Right atrium auricular region (tissue), 2 donors: ENCODE measurements at places on chromosomes 16 and 17.

- DNase-seq: peak; percentile 68
These were observed 21.4 kb downstream of the GALNS start for GRCh38 chr16:88835383-88835782.

DNA sequence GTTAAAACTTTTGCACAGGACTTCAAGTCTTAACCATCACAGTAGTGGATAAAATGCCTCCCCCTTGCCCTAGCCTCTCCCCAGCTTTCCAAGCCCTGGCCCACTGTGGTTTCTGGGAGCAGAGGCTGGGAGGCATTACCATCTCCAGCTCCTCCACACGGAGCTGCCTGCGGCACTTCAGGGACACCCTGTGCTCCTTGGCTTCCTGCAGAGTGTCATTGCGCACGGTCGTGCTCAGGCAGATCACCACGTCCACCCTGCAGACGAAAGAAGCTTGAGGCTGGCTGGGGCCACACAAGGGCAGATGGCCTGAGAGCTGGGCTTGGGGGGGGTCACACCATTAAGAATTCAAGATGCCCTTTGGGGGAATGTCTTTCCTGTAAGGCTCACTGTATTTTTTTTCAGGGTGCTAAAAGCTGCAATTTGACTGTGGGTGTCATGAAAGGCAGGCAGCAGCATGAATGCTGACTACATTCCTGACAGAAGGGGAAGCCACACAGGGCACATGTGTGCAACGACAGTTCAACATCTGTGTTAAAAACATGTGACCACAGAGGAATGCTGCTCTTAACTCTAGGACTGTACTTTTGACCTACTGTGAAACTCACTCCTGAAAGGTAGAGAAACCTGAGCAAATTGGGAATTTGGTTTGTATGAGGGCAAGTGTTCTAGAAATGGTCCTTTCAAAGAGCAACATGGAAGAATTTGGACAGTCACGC lies 47.7 kb upstream of the CLEC18B start:
- DNase-seq: no peak

DNA sequence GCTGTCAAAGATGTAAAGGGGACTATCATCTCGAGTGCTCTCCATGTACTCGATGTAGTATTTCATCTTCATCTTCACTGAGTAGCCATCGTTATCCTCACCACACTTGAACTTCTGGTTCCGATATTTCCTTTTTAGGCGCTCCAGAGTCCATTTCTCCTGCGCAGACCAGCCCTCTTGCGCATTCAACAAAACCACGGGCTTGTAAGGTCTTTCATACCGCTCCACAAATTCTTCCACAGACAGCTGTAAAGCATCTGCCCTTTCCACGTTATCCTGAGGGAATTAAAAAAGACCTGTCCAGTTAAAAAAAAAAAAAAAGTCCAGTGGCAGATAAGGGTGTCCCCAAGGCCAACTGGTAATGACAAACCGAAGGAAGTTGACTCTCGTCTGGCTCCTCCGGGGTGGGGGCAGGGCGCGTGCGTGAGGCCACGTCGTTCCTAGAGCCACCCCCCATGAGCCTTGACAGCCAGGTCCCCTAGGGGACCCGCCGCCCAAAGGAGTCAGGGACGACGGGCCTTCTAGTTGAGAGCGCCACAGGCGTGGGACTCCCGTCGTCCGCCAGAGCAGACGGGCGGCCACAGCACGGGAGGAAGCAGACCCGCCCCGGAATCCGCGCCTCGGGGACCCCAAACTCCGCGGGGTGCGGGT lies 701 bp downstream of the JMJD6 start:
- peak; percentile 90 for DNase-seq

DNA sequence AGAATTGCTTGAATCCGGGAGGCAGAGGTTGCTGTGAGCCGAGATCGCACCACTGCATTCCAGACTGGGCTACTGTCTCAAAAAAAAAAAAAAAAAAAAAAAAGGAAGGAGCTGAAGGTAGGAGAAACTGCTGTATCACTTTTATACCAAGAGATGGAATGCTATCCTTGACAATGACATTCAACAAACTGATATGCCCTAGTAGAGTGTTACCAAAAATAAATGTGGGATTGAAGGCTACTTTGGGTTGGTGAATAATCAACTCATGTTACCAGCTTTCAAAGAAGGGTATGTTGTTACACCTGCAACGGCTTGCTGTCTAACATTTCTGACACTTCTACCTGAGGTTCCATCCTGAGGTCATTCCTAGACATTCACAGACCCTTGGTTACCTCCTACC lies 84.9 kb downstream of the TEX14 start:
- no peak for DNase-seq

DNA sequence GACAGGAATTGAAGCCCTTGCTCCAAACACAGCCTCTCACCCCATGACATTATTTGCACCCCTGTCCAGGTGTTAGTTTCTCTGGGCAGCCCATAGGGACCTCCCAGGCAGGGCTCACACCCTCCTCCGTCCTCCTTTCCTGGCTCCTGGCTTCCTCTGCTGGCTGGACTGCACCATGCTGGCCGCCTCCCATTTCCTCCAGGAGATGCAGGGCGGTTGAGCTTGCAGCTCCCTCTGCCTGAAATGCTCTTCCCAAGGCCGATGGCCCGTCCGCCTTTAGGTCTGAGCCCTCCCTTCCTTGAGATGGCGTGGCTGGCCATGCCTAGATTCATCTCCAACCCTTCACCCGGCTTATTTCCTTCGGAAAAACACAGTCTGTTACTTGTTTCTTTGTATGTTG lies 334.8 kb downstream of the SNX29 start:
- DNase-seq: no peak

DNA sequence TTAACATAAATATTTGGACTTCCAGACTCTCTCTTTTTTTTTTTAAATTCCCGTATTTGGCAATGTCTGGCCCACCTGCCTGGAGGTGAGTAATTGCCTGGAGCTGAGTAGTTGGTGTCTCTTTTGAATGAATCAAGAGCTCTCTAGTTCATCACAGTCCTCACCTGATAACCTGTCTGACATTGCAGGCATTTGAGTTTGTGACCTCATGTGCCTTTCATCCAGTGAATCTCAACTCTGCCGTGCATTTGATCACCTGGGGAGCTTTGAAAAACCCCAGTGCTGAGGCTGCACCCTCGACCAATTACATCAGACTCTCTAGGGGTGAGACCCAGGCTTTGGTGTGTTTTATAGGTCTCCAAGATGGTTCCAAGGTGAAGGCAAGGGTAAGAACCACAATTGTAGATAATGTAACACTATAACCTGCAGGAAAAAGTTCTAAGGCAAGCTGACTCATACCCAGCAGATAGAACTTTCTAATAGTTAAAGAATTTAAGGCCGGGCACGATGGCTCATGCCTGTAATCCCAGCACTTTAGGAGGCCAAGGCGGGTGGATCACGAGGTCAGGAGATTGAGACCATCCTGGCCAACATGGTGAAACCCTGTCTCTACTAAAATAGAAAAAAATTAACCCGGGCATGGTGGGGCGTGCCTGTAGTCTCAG lies 24.5 kb upstream of the HS3ST2 start:
- no peak for DNase-seq

DNA sequence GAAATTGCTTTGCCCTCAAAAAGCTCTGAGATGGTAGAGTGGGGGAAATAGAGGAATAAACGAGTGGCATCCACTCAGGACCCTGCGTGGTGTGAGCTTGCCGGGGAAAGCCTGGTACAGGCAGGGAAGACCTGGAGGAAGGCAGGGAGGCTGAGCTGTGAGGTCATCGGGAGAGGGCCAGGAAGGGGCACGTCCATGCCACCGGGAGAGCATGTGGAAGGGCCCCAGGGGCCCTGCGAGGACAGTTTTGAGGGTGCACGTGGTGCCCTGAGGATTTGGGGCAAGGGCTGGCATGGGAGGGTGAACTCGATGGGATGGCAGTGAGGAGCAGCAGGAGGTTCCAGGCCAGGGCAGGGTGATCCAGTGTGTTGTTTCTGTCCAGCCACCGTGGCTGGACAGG lies 56.3 kb upstream of the CBFA2T3 start:
- DNase-seq: no peak

DNA sequence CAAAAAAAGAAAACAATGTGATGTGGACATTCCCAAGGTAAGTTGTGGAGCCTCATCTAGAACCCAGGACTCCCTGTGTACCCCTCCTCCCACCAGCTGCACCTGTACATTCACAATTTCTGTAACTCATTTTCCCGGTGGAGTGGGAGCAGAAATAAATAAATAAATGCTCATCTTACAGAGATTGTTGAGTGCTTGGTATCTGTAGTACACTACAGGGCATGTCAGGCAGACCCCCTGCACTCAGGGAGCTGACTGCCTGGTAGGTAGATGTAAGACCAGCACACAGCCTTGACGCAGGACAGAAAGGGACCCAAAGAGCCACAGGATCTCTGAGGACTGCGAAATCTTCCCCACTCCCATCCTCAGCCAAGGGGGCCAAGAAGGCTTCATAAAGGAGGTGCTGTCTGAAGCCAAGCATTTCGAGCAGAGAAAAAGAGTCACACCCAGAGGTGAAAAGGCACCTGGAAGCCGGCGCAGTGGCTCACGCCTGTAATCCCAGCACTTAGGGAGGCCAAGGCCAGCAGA lies 6.5 kb downstream of the EIF1 start:
- no peak for DNase-seq

DNA sequence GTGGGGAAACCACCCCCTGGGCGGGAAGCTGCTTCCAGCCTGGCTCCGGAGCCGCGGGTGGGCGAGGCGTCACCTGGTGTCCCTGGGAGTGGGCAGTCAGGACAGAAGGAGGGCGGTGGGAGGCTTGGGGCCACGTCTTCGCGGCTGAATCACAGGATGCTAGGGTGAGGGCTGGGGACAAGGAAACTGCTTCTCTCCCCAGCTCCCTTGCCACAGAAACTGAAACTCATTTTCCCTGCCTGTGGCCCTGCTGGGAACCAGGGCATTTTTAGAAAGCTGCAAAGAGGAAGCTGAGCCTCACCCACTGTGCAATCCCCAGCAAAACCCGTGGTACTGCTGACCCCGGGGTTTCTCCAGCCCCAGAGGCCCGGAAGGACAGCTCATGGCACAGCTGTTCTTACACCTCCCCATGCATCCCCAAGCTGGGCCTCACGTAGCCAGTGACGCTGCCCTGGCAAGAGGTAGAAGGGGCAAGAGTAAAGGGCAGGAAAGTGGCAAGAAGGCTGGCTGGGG lies 8.2 kb downstream of the RHBDF2 start:
- peak; percentile 86 for DNase-seq

DNA sequence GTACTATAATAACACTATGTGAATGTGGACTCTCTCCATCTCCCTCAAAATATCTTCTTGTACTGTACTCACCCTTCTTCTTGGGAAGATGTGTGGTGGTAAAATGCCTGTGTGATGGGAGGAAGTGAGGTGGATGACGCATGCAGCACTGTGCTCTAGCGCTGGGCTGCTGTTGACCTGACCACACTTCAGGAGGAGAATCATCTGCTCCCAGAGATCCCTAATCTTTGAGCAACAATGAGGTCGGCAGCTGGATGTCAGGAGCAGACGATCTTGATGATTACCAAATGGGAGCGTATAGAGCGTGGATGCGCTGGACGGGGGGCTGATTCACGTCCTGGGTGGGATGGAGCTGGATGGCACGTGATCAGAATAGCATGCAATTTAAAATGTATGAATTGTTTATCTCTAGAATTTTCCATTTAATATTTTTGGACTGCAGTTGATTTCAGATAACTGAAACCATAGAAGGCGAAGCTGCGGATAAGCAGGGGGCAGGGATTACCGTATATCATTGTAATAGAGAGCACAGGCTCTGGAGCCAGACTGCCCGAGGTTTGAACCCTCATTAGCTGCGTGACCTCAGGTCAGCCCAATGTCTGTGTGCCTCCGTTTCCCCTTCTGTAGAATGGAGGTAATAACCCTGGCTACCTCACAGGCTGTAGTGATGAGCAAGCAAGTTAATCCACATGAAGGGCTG lies 23.7 kb upstream of the CYLD start:
- DNase-seq: no peak

GRCh38 chr17:76248013-76248782 lies 7.9 kb upstream of the RNF157 start:
- DNase-seq: no peak

DNA sequence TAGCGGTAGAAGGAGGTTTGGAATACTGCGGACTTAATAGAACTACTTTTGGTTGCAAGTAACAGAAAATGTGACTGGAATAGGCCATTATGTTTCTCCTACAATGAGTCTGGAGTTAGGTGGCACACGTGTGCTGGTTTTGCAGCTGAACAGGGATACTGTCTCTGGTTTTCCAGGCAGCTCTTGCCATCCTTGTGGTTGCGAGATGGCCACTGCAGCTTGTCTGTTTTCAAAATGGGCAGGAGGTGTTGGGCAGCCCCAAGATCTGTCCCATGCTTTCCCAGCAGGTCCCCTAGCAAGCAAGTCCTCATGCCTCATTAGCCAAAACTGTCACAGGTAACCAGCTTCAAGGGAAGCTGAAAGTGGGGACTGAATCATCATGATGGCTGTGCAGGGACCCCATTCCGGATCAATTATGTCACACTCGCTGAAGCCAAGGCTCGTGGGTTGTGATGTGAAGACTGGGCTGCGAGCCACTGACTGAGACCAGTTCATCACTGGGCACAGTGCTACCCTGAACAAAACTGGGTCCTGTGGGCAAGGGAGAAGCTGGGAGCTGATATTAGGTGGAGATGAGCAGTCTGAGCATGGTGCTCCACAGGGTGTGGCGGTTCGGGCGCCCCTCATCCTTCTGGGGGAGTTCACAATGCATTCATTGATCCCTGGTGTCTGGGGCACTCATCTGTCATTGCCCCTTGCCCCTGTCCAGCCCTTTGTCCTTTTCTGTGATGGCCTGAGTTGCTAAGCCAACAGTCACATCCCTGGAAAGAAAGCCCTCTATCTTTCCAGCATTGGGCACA lies 82.1 kb downstream of the KSR1 start:
- no peak for DNase-seq

- DNase-seq: peak; percentile 60
These were observed 33.2 kb downstream of the MAP2K6 start for GRCh38 chr17:69447726-69448125.

DNA sequence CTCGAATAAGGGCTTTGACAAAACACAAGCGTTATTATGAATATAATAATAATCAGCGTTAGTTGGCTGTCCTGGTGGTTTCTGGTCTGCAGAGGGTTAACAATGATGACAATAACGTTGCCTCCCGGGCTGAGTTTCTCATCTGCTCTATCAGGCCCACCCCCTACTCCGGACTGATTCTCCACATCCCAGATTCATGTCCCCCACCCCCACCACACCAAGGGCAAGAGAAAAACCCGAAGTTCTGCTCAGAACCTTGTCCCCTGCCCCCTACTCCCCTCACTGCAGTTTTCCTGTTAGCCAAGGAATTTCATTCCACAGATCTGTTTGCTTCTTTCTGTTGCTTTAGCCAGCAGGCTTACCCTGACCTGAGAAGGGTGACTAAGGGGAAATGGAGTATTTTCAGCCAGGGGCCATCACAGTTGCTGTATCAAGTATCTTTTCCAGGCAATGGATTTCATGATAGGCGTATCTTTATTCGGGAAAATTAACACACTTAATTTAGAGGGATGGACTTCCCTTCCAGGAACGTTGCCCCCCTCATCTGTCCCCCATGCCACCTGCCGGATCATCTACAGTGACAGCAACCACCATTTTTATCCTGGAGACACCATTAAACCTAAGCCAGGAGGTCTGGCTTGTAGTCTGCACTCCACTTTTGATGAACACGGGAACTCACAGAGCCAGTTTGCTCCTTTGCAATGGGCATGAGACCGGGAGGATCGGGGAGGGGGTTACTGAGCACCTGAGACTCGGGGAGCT lies 23.7 kb downstream of the ALOX15 start:
- DNase-seq: no peak
